ENCODE measurements at places on chromosomes 6 and 20.
A peak's percentile ranks its signal among the peaks of the same experiment; 100 is the strongest.

GRCh38 chr6:13641315-13641714 lies 26.2 kb downstream of the NOL7 start:
- DNase-seq = no peak

GRCh38 chr6:90286884-90287488 lies 9.7 kb downstream of the BACH2 start:
- DNase-seq = peak; percentile 31

- DNase-seq = no peak
Measured at GRCh38 chr6:136550045-136550329, 235 bp downstream of the MAP7 start.

- DNase-seq = no peak
Measured at GRCh38 chr6:163264662-163265035, 149.9 kb upstream of the QKI start.

DNA sequence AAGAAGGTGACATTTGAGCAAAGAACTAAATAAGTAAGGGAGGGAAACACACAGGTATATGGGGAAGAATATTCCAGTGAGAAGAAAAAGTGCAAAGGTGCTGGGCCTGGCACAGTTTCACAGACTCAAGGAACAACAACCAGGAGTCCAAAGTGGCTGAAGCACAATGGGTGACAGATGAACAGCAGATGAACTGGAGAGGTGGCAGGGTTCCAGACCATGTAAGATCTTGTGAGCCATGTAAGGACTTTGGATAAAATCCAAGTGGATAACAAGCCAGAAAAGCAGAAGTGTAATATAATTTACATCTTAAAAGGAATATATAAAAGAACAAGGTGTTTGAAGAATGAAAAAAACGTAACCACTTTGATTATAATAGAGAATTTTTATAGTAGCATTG lies 87.9 kb downstream of the MMS22L start:
- no peak for DNase-seq

- DNase-seq = peak; percentile 72
Measured at GRCh38 chr6:4084444-4085331, 5.8 kb upstream of the FAM217A start.

GRCh38 chr6:74651948-74652842 lies 553.7 kb downstream of the COL12A1 start:
- no peak for DNase-seq

GRCh38 chr6:53986165-53986720 lies 125.0 kb upstream of the MLIP start:
- peak; percentile 69 for DNase-seq

DNA sequence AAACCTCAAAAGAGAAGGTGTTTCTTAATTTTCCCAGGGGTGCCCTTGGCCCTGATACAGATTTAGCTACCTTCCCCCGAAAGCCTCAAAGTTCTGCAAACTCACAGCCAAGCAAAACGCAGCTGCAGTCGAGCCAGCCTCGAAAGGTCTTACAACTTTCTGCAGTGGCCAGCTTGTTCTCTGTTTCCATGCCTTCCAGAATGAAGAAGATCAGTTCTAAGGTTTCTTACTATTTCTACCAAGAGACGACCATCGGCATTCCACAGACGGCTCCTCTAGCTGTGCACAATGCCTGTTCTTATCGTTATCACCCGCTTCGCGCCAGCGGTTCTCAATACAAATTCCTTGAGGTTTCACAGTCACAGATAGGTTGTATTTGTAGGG lies 28.5 kb upstream of the CCR6 start:
- DNase-seq = no peak

- no peak for DNase-seq
Measured at GRCh38 chr20:57391439-57392301, 474 bp downstream of the RBM38 start.

DNA sequence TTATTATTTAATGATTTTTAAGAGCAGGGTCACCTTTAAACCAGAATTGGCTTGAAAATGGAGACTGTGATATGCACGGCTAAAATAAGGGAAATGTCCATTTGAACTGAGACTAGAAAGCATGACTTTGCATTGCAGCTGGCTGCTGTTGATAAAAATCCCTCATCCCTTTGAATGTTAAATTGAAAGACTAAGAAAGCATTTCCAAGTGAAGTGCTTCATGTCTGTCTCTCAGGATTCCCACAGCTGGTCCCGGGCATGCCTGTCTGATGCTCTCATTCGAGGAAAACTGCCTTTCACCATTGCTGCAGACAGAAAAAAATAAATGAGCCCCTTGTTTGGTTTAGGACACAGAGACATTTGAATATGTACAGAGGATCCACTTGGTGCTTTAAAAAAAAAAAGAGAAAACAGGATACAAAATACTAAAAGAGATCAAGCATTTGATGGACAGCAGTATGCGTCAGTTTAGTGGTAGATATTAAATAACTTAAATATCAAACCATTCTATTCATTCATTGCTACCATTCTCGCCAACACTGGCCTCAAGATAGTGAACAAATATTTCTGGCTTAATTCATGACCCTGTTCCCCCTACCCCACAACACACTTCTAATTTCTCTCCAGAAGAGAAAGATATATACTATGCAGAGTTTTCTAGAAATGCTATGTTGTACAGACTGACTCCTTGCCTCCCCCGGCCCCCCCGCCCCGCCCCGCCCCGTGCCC lies 55.0 kb downstream of the TBC1D7 start:
- no peak for DNase-seq

GRCh38 chr6:63449714-63450113 lies 122.6 kb upstream of the LOC128125822 start:
- DNase-seq = no peak

GRCh38 chr6:136989571-136990241 lies 55.1 kb downstream of the IL20RA start:
- peak; percentile 68 for DNase-seq

DNA sequence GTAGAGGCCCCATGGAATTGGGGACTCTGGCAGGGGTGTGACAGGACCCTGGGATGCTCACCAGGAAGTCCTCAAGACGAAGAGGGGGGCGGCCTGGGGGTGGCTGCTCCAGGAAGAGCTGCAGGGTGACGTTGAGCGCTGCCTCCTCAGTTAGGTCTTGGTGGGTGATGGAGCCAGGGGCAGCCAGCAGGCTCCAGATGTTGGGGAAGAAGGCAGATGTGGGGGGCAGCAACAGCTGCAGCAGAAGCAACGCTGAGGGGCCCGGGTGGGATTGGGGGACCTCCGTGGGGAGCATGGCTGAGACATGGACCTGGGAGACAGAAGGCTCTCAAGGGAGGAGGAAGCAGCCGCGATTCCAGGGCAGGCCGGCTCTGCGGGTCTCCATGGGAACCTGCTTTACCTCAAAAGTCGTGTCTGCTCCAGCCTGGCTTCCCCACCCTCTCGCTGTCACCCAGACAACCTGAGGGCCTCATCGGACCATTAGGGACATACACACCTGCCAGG lies 591 bp downstream of the VWA7 start:
- peak; percentile 46 for DNase-seq

GRCh38 chr6:90485635-90486277 lies 101.1 kb downstream of the MAP3K7 start:
- no peak for DNase-seq

GRCh38 chr6:6003621-6004366 lies 2.9 kb downstream of the NRN1 start:
- peak; percentile 67 for DNase-seq

GRCh38 chr6:147479857-147480256 lies 28.6 kb upstream of the SAMD5 start:
- DNase-seq = no peak

- DNase-seq = no peak
Measured at GRCh38 chr20:53672484-53673129, 79.0 kb upstream of the ZNF217 start.

DNA sequence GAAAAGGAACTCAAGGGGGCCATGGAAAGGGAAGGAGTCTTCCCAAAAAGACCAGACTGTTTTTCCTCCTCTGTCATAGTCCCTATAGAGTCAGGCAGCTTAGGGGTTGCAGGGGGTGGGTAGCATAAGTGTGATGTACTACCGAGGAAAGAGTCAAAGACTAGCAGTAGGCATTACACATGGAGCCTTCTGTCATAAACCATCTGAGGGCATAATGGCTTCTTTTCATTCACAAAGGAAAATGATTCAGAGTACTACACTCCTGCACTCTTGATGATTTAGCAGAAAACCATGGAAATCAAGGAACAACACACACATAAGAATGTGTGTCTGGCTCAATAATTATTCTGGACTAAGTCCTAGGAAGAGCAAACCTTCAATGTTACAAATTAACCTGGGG lies 14.9 kb downstream of the PLN start:
- no peak for DNase-seq

DNA sequence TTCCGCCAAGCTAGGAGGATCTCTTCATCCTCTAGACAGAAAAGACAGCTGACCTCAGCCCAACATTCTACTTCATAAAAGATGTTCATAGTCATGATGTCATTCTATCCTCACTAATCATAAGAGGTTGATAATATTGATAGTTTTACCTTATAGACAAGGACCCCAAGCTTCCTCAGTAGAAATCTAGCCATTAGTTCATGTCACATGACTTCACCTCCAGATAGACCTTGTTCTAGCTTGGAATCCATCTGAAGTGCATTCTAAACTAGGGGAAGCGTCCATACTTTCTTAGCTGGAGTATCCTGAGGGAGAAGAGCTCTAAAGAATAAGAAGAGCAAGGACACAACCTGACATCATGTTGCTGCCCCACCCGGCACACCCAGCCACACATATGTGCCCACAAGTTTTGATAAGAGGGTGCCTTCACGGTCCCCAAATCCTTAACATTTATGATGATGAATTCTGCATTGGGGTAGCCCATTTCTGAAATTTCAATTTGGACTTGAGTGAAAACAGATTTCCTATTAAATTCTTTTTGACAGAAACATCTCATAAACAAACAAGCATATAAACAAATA lies 292.5 kb upstream of the STXBP5 start:
- DNase-seq = no peak

GRCh38 chr6:145233955-145234354 lies 501.4 kb downstream of the EPM2A start:
- no peak for DNase-seq

GRCh38 chr6:149084808-149085556 lies 232.5 kb upstream of the TAB2 start:
- DNase-seq = no peak

GRCh38 chr6:154638369-154638768 lies 94.8 kb upstream of the SCAF8 start:
- no peak for DNase-seq

GRCh38 chr6:35417979-35418661 lies 34.0 kb upstream of the FANCE start:
- no peak for DNase-seq

- DNase-seq = no peak
Measured at GRCh38 chr6:3415082-3415453, 41.8 kb downstream of the SLC22A23 start.
